RKO (cell line): ENCODE measurements at places on chromosomes 3 and 15.

- DNase-seq = peak; percentile 4
Observed at GRCh38 chr3:89851974-89852621, 744.7 kb downstream of the EPHA3 start.

DNA sequence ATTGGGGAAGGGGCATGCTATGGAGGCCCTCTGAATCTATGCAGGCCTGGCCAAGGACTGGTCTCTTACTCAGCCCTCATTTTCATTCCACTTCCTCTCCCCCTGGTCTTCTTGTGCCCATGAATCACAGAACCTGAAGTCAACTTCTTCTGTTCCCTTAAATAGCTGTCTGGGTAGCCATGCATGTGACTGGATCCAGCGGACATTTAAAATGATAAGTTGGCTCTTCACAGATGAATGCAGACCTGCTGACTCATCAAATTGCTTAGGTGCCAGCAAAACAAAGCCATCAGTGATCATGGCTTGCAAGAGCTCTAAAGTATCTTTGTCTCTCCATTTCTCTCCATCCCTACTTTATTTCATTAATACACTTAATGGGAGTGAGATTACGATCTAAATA is 90.1 kb upstream of the CADPS start:
- no peak for DNase-seq

DNA sequence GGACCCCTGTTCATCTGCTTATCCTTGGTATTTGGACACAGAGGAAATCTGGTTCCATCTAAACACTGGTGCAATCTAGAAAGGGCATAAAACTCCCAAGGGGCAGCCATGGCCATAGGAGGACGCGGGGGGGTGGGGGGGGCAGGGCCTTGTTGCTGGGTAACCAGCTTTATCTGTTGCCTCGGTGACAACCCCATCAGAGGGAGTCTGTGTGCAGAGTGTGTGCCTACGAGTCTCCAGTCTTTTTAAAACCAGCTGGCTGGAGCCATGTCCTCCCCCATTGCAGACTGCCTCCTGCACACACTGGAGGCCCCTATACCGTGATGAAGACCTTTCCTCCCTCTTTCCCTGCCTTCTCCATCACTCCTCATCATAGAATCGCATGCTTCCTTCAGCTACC is 26.4 kb upstream of the CORO2B start:
- DNase-seq = no peak

GRCh38 chr3:47022641-47023071 is 43.2 kb downstream of the NBEAL2 start:
- no peak for DNase-seq
